ENCODE measurements at places on chromosomes 3 and 15. TPM values are rescaled to one million over a fixed set of nuclear protein-coding genes. Genes with fewer than 3 reads are reported as not detected.

The CPOX gene
- total RNA-seq, result 33.6 TPM

The GABRR3 gene
- not detected for total RNA-seq

The GNAT1 gene
- total RNA-seq, result not detected

The CPNE9 gene
- not detected for total RNA-seq

The POU1F1 gene
- not detected for total RNA-seq

The EPHB1 gene
- 1.6 TPM for total RNA-seq

The TMEM40 gene
- not detected for total RNA-seq

The LACTB gene
- 27.3 TPM for total RNA-seq

The SLC28A2 gene
- total RNA-seq, result not detected

The ADAMTS7 gene
- total RNA-seq, result 2.4 TPM

The LARP6 gene
- 119 TPM for total RNA-seq

The VGLL3 gene
- total RNA-seq, result 213 TPM

The GOLGA8G gene
- not detected for total RNA-seq

The SLC9C1 gene
- total RNA-seq, result not detected

The ATP13A4 gene
- not detected for total RNA-seq

The NCK1 gene
- 42.6 TPM for total RNA-seq

The LRRC49 gene
- total RNA-seq, result 10.3 TPM

The CALML4 gene
- total RNA-seq, result 2.4 TPM

The VWA5B2 gene
- not detected for total RNA-seq

The SEMA3F gene
- total RNA-seq, result 3.2 TPM

The KIF23 gene
- 29.3 TPM for total RNA-seq

Measured in GM23248 (cell line).